ENCODE measurements at places on chromosomes 12 and 14. TPM values are rescaled to one million over a fixed set of nuclear protein-coding genes. Genes with fewer than 3 reads are reported as not detected.

Gene SLC6A12
- not detected for total RNA-seq

Gene MIP
- total RNA-seq, result not detected

Gene ZFHX2
- total RNA-seq, result 2.2 TPM

Gene SCARB1
- total RNA-seq, result 18.5 TPM

Gene RDH12
- not detected for total RNA-seq

Gene TAS2R50
- total RNA-seq, result 1.7 TPM

Gene PPFIA2
- total RNA-seq, result not detected

Gene TAS2R43
- total RNA-seq, result 0.76 TPM

DNA sequence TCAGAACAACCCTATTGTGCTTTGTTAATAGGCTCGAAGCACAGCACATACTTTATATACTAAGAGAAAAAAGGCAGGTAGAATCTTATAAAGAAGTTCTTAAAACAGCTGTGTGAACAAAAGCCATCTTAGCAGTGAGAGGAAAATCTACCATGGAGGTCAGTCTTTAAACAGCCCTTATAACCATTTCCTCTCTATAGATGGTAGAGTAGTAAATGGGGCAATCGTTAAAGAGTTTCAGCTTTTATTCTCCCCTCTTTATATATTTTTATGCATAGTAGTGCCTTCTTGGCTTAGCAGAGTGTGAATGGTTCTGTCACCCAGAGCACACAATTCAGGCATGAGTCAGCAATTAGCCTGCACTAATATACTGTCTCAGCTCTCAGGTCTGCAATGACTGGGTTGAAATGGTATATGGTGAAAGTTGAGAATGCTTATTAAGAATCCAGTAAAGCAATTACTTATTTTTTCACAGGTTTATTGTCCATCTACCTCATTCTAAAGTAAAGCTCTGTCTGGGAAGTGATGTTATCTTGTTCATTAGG, 305.0 kb downstream of the NELL2 start:
- H3K27me3 ChIP-seq, result no peaks in the 10 kb centered on the region
- no peaks in the 10 kb centered on the region for H3K36me3 ChIP-seq
- H3K4me3 ChIP-seq, result no peak overlapping the region
- no peaks in the 10 kb centered on the region for H3K4me1 ChIP-seq
- no peak overlapping the region for H3K27ac ChIP-seq

GRCh38 chr12:75560167-75560566, 48.8 kb upstream of the KRR1 start:
- no peaks in the 10 kb centered on the region for H3K36me3 ChIP-seq
- H3K27me3 ChIP-seq, result peaks cover 20% of the 10 kb centered on the region
- H3K4me3 ChIP-seq, result no peak overlapping the region
- H3K27ac ChIP-seq, result no peak overlapping the region
- no peak for DNase-seq

GRCh38 chr14:89255852-89256251, 161.2 kb downstream of the FOXN3 start:
- H3K4me3 ChIP-seq, result no peak overlapping the region
- no peaks in the 10 kb centered on the region for H3K27me3 ChIP-seq
- peaks cover 18% of the 10 kb centered on the region for H3K4me1 ChIP-seq
- no peak overlapping the region for H3K27ac ChIP-seq
- H3K36me3 ChIP-seq, result peaks cover 33% of the 10 kb centered on the region
- DNase-seq, result no peak

DNA sequence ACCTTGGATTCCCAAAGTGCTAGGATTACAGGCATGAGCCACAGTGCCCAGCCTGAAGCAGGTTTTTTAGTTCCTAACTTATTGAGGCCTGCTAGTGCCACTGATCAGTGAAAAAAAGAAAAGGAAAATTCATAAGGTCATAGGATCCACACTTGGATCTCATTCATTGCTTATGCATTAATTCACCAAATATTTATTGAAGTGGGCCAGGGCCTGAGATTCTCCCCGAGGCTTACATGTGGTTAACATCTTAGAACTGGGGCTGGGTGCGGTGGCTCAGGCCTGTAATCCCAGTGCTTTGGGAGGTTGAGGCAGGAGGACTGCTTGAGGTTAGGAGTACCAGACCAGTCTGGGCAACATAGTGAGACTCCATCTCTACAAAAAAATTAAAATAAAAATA, 29.5 kb upstream of the MAP1LC3B2 start:
- H3K4me3 ChIP-seq, result no peak overlapping the region
- no peak for DNase-seq
- H3K36me3 ChIP-seq, result no peaks in the 10 kb centered on the region
- H3K4me1 ChIP-seq, result peaks cover 15% of the 10 kb centered on the region
- H3K27me3 ChIP-seq, result peaks cover 16% of the 10 kb centered on the region
- H3K27ac ChIP-seq, result no peak overlapping the region

- no peaks in the 10 kb centered on the region for H3K27me3 ChIP-seq
- no peak overlapping the region for H3K27ac ChIP-seq
- H3K4me1 ChIP-seq, result no peaks in the 10 kb centered on the region
- no peaks in the 10 kb centered on the region for H3K36me3 ChIP-seq
- H3K4me3 ChIP-seq, result no peak overlapping the region
Measured at GRCh38 chr12:33587354-33587753, 147.7 kb upstream of the SYT10 start.

DNA sequence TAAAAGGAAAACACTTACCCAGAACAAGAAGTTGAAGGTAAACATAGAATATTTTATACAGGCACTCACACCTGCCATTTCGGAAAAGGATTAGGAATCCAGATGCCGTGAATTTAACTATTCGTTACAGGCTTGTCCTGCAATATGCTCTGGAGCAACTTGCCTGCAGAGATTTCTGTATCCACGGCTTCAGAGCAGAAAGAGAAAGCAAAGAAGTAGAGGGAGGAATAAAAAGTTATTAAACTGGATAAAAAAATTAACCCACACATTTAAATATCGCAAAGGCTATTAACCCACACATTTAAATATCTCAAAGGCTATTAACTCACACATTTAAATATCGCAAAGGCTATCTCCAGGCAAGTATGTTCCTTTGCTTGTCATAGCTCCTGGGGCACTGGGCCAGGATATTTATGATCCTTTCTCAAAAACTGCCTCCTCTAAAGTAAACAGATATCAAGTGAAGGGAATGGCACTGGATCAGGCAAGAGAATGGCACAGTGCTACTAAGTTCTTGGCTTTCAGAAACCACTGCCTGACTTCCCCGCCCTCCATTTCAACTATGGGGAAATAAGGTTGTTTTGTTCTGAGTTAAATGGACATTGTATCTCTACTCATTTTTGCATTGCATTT, at the start of gene TSPAN8:
TSPAN8 (minus strand) TSS at position 399 of the 633 bp plus-strand sequence; CDS start at position 78, 321 bp downstream.
- no peaks in the 10 kb centered on the region for H3K27me3 ChIP-seq
- H3K36me3 ChIP-seq, result no peaks in the 10 kb centered on the region
- no peak within 1 kb of the TSS for H3K27ac ChIP-seq
- no peaks in the 10 kb centered on the region for H3K4me1 ChIP-seq

DNA sequence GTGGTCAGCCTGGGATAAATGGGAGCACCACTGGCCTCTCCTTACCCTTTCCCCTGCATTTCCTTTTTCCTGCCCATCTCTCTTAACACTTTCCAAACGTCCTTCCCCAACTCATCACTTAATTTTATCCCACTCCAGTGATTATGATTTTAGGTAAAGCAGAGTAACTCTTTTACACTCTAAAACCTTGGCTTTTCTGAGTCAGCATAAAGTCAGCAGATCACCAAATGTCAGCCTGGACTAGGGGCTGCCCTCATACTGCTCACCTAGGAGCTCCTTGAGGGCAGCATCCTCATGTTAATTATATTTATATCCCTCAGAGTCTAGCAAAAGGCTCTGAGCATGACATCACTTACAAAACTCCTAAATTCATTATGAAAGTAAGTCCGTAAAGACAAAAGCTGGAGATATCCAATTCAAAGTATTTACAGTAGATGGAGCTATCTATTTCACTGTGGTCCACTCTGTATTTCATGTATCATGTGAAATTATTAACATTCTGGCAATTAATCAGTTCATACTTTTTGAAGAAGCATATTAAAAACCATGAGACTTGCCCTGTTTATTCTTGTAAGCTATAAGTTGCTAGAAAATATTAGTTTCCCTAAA, 17.0 kb upstream of the DICER1 start:
- H3K4me1 ChIP-seq, result no peaks in the 10 kb centered on the region
- H3K27me3 ChIP-seq, result peaks cover 4% of the 10 kb centered on the region
- no peaks in the 10 kb centered on the region for H3K36me3 ChIP-seq
- H3K27ac ChIP-seq, result no peak overlapping the region
- DNase-seq, result no peak

DNA sequence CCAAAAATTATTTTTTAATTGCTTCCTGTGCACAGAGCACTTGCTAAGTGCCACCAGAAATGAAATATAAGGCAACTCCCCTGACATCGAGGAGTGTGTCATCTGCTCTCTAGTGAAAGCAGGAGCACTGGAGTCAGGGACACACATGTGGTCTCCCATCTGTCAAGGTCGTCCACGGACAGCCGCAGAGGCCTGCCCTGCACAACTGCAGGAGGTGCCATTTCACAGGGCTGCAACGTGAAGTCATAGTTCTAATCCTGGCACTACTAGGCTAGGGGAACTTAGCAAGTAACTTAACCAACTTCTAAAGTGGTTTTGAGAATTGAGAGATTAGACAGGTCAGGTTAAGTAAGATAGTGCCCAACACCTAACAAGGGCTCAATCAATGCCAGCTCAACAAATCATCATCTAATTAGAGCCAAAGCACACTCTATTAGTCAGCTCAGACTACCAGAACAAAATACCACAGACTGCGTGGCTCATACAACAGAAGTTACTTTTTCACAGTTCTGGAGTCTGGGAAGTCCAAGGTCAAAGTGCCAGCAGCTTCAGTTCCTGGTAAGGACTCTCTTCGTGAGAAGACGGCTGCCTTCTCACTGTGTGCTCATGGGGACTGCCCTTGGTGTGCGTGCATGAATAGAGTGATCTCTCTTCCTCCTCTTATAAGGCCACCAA, 30.7 kb downstream of the FOXN3 start:
- H3K36me3 ChIP-seq, result peaks cover 23% of the 10 kb centered on the region
- H3K4me1 ChIP-seq, result peaks cover 18% of the 10 kb centered on the region
- DNase-seq, result no peak
- H3K27me3 ChIP-seq, result no peaks in the 10 kb centered on the region

- no peaks in the 10 kb centered on the region for H3K36me3 ChIP-seq
- no peaks in the 10 kb centered on the region for H3K27me3 ChIP-seq
- H3K4me1 ChIP-seq, result no peaks in the 10 kb centered on the region
- DNase-seq, result no peak
- H3K27ac ChIP-seq, result no peak overlapping the region
- H3K4me3 ChIP-seq, result no peak overlapping the region
Measured at GRCh38 chr12:72610342-72610741, 338.2 kb downstream of the TRHDE start.

DNA sequence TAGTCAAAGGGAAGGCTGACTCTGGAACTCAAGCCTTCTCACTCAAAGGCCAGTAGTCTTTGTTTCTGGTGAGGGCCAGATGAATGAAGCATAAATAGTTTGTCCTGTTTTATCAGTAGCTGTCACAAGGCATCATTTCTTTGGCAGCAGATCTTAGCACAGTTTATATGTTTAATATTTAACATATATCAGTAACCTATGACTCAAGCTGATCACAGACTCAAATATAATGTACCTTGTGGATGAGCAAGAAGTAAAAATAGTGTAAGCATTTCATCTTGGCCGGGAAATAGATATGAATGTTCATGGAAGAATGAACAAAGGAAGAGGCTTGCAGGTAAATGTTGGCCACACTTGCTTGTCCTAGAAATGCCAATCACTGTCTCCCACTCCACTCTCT, 158.3 kb upstream of the BMP4 start:
- H3K4me1 ChIP-seq, result no peaks in the 10 kb centered on the region
- no peaks in the 10 kb centered on the region for H3K27me3 ChIP-seq
- H3K27ac ChIP-seq, result no peak overlapping the region
- H3K4me3 ChIP-seq, result no peak overlapping the region

- H3K4me3 ChIP-seq, result peak overlapping the region; percentile 77
- peak; percentile 57 for DNase-seq
- H3K4me1 ChIP-seq, result peaks cover 12% of the 10 kb centered on the region
- H3K36me3 ChIP-seq, result no peaks in the 10 kb centered on the region
- no peaks in the 10 kb centered on the region for H3K27me3 ChIP-seq
Measured at GRCh38 chr14:81464253-81465002, 64.3 kb upstream of the STON2 start.

- H3K4me3 ChIP-seq, result no peak overlapping the region
- DNase-seq, result no peak
- H3K27ac ChIP-seq, result no peak overlapping the region
- no peaks in the 10 kb centered on the region for H3K36me3 ChIP-seq
- H3K27me3 ChIP-seq, result peaks cover 2% of the 10 kb centered on the region
- H3K4me1 ChIP-seq, result no peaks in the 10 kb centered on the region
Measured at GRCh38 chr12:57657744-57658143, 24.7 kb upstream of the B4GALNT1 start.

DNA sequence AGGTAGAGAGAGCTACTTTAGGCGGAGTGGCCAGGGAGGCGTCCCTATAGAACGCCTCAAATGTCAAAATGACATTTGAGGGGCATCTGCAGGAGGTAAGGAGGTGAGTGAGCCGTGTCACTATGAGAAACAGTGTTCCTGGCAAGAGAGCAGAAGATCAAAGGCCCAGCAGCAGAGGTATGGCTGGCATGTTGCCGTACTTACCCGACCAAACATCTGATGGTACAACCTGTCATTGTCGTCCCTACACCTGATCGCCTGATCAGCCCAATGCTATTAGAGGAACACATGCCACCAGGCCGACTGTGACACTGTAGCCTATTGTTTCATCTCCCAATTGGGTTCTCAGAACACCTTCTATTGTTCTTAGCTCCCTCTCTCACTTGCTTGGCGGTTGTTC, 33.9 kb upstream of the POC1B start:
- H3K27me3 ChIP-seq, result peaks cover 2% of the 10 kb centered on the region
- no peaks in the 10 kb centered on the region for H3K36me3 ChIP-seq
- H3K4me3 ChIP-seq, result no peak overlapping the region

- no peak overlapping the region for H3K4me3 ChIP-seq
- H3K27ac ChIP-seq, result no peak overlapping the region
- H3K27me3 ChIP-seq, result peaks cover 1% of the 10 kb centered on the region
- no peak for DNase-seq
- no peaks in the 10 kb centered on the region for H3K4me1 ChIP-seq
- no peaks in the 10 kb centered on the region for H3K36me3 ChIP-seq
Measured at GRCh38 chr14:86787717-86788116, 1205.3 kb downstream of the GALC start.

DNA sequence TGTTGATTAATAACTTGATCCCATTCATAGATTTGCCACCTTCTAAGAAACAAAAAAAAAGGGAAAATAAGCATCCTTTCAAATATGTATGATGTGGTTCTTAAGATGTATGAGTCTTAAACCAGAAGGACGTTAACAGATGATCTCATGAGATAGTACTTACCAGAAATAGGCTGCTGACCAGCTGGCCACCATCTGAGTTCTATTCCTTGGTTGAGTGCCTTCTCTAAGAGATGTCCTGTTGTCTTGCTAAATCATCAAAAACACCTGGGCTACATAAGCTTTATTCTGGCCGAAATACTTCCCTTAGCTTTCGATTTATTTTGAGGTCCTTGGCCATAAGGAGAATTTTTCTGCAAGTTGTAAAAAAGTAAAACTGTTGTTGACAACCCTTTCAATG, 55.6 kb downstream of the GPR65 start:
- no peaks in the 10 kb centered on the region for H3K36me3 ChIP-seq
- peaks cover 11% of the 10 kb centered on the region for H3K27me3 ChIP-seq
- H3K4me1 ChIP-seq, result no peaks in the 10 kb centered on the region
- no peak for DNase-seq
- H3K4me3 ChIP-seq, result no peak overlapping the region

Data from activated T-helper 1 cell treated with anti-CD3 and anti-CD28 coated beads, Interleukin-12 subunit alpha, Interleukin-12 subunit beta, Interleukin-2, Interleukin-4 antibody, amounts not matched to agents 30 ng/mL and 10 ng/mL and 1 ng/mL, durations not matched to agents 14 hours and 24 hours and 36 hours (primary cell).